Astrocyte (in vitro differentiated cells and primary cell): ENCODE measurements at places on chromosomes 5 and 9. TPM values are rescaled to one million over a fixed set of nuclear protein-coding genes. Genes with fewer than 3 reads are reported as not detected.

DNA sequence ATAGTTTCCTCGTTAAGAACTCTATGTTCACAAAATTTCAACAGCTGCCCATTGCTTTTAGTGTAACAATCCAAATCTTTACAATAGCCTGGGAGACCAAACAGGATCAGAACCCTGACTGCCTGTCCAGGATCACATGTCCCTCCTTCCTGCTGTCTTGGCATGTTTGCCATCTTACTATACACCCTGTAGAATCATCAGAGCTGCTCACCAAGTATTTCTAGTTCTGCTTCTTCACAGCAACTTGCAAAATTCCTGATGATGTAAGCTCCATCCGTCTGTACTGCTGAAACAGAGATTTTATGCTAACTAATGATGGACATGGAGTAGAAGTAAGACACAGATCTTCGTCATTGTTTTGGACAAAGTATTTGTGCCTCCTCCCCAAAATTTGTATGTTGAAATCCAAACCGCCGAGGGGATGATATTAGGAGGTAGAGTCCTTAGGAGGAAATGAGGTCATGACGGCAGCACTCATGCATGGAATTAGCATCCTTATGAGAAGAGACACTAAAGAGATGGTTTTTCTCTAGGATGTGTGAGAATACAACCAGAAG is 464.9 kb upstream of the BRINP1 start:
- no peak for DNase-seq
- no peaks in the 10 kb centered on the region for H3K27me3 ChIP-seq
- H3K4me3 ChIP-seq: no peak overlapping the region
- H3K4me1 ChIP-seq: no peaks in the 10 kb centered on the region

ACER2 gene
- total RNA-seq: 6.0 and 7.4 TPM in 2 replicates

GRCh38 chr9:131490514-131490913 is 12.2 kb upstream of the POMT1 start:
- no peak overlapping the region for H3K4me3 ChIP-seq
- no peaks in the 10 kb centered on the region for H3K27me3 ChIP-seq
- no peak overlapping the region for H3K27ac ChIP-seq
- no peaks in the 10 kb centered on the region for H3K4me1 ChIP-seq

DNA sequence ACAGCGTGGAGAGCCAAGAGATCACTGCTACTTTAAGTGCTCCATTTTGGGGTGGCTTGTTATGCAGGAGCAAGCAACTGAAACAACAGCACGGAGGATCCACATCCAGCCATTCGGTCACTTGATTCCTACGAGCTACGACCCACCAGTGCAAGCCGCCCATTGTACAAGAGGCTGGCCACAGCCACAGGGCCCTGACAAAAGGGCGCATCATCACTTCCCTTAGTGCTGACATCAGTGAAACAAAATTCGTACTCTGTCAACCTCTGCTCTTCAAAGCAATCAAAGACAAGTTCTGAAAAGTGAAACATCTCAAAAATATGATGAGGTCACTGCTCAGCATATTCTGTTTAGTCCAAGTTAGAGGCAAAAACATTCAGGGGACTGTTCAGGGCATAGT is 168.4 kb downstream of the GADD45G start:
- H3K27ac ChIP-seq: no peak overlapping the region
- no peaks in the 10 kb centered on the region for H3K4me1 ChIP-seq
- no peak for DNase-seq
- H3K27me3 ChIP-seq: no peaks in the 10 kb centered on the region
- H3K4me3 ChIP-seq: no peak overlapping the region
- no peaks in the 10 kb centered on the region for H3K36me3 ChIP-seq

DNA sequence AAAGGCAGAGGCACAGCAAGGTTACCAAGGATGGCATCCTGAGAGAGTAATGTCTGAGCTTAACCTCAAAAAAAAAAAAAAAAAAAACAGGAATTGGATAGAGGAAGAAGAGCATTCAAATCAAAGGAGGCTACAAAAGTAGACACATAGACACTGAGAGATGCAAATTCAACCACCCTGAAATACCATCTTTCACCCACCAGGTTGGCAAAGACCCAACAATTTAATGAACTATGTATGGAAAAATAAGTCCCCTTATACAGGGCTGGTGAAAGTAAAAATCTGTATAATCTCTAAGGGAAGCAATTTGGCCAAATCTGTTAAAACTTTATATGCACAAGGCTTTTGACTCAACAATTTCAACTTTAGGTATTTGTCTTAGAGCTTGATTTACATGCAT is 4.9 kb downstream of the NADK2 start:
- H3K27me3 ChIP-seq: no peaks in the 10 kb centered on the region
- H3K4me3 ChIP-seq: no peak overlapping the region
- no peak for DNase-seq
- peaks cover 9% of the 10 kb centered on the region for H3K4me1 ChIP-seq
- no peaks in the 10 kb centered on the region for H3K36me3 ChIP-seq

DNA sequence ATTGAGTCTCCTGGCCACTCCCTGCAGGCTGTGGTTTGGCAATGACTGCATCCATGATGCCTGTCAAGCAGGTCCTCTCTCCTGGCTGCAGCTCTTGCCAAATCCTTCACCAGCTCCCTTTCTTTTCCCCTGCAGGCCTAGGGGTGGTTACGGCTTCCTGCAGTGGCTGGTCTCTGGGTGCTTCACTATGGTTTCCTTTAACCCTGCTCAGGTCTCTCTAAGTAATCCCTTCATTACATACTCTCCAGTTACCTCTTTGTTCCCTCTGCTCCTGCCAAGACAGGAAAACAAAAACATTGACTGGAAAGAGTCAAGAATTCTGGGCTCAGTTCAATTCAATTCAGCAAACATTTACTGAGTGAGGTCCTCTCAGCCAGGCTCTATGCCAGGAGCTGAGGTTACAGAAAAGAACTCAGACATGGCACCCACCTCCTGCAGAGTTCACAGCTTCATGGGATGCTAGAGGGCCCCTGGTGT is 19.8 kb upstream of the PTPN3 start:
- H3K4me1 ChIP-seq: no peaks in the 10 kb centered on the region
- H3K36me3 ChIP-seq: no peaks in the 10 kb centered on the region
- peaks cover 19% of the 10 kb centered on the region for H3K27me3 ChIP-seq
- no peak overlapping the region for H3K27ac ChIP-seq
- no peak overlapping the region for H3K4me3 ChIP-seq

FOXI1 gene
- total RNA-seq: not detected in 2 replicates

SPINK7 gene
- total RNA-seq: not detected in 2 replicates

C9 gene
- 0.07 TPM in 1 of 2 replicates, not detected in the other for total RNA-seq

DNA sequence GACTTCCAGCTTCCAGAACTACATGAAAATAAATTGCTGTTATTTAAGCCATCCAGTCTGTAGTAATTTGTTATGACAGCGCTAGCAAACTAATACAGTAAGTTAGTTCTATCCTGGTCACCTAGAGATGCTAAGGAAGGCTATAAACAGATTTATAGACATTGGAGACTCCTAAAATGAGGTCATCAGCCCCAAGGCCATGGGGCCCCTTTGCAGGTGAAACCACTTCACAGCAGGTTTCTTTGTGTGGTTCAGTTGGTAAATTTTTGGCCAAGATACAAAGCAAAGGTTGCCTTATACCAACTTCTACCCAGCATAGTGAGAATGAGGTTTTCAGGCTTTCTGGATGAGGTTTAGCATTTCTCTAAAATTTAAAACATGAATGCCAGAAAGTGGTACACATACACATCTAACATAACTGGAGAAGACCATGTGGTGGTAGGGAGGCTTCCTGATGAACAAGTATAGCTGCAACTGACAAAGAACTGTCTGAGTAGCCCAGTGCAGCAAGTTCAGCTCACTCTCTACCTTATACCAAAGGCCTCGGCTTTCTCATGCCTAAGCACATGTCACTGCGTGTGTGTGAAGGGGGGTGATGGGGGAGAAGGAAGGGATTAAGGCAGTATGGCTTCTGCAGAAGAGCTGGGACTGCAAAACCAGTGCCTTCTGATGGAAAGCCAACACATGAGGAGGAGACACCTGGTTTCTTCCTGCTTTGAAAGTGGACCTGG is 264.6 kb upstream of the TAS2R1 start:
- H3K27ac ChIP-seq: no peak overlapping the region
- DNase-seq: no peak
- H3K27me3 ChIP-seq: no peaks in the 10 kb centered on the region

FBP1 gene
- total RNA-seq: 0.25 TPM in 1 of 2 replicates, not detected in the other

GRCh38 chr5:88770276-88771257 is 112.4 kb downstream of the MEF2C start:
- no peaks in the 10 kb centered on the region for H3K27me3 ChIP-seq
- no peaks in the 10 kb centered on the region for H3K36me3 ChIP-seq
- no peak overlapping the region for H3K4me3 ChIP-seq

DNA sequence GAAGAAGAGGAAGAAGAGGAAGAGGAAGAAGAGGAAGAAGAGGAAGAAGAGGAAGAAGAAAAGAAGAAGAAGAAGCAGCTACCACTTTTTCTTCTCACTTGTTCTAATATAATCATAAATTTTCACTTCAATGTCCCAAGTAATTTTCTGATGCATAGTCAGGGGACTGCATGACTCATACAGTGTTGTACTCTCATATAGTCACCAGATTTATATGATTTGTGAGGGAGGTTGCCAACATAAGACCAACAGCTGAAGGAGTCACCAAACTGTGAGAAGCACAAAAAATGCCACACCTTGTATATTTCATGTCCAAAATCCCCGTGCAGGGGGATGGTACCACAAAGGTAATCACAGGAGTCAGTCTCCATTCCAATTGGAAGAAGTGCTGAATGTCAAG is 32.7 kb upstream of the DMRTA1 start:
- peaks cover 19% of the 10 kb centered on the region for H3K4me1 ChIP-seq
- no peak overlapping the region for H3K27ac ChIP-seq
- H3K36me3 ChIP-seq: no peaks in the 10 kb centered on the region
- H3K27me3 ChIP-seq: no peaks in the 10 kb centered on the region
- H3K4me3 ChIP-seq: no peak overlapping the region
